Fibroblast of gingiva (primary cell): ENCODE measurements at places on chromosomes 1 and 21.

DNA sequence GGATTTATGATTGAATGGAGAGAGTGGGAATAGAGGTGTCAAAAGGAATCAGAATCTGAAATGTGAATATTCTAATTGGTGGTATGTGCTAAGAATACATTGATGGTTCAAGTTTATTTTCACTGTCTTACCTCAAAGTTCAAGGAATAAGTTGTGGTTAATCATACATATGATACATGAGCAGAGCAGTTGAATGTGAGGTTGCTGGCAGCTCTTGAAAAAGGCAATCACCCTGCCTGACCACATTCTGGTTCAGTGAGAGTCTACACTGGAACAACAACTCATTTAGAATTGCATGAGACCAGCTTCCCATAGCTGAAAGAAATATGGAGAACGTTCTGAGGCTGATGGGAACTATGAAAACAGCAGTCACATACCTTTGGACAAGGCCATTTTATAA, 68.3 kb upstream of the ARHGAP29 start:
- peak; percentile 75 for DNase-seq

DNA sequence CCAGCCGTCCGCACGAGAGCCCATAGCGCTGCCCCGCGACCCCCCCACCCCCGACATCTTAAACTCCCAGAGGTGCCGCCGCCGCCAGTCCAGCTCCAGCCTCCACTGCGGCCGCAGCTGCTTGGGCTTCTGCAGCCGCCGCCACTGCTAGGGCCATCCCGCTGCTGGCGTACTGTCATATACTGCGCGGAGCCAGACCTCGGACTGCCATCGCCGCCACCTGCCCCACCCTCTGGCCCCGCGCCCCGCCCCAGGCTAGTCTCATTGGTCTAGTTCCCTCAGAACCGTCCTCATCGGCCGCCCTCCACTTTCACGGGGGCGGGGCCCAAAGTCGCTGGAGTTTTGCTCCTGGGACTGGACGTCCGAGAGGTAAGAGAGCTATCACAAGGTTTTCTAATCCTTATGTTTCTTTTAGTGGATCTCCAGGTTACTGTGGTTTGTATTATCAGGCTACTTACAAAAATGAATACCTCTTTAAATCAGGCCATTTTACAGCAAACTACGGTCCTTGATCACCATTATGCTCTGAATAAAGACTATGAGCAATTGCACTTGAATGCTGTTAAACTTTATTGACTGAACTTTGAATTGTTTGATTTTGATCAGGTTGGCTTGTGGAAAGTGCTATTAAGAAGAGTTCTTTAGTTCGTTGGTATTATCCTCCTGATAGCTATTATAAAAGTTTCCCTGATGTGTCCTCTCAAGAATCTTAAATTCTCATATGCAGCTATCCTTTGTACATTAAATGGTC, 2.8 kb upstream of the CD1D start:
- peak; percentile 64 for DNase-seq

- DNase-seq, result no peak
Measured at GRCh38 chr1:89833183-89834082, 12.6 kb downstream of the LRRC8D start.

DNA sequence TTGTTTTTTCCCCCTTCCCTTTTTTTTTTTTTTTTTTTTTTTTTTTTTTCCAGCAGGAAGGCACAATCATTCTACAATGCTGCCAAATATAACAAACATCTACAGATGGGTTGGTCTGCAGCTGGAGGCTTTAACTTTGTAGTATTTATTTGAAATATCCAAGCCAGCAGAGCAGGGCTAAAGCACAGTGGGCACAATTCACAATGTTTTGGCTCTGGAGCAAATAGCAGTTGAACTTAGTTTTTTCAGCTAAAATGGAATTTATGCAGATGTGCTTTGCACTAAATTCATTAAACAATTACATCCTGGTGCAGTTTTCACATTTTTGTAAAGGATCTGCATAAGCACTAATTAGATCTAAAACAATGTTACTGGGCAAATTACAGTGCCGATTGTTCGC, 39.8 kb upstream of the ZBTB18 start:
- peak; percentile 19 for DNase-seq
